ENCODE measurements at places on chromosomes 12 and 14.

- no peak for DNase-seq
These were observed 10.4 kb downstream of the MTA1 start for GRCh38 chr14:105430042-105430441.

GRCh38 chr12:54587315-54587873 lies 1.1 kb downstream of the PPP1R1A start:
- DNase-seq, result no peak

GRCh38 chr14:49908433-49908782 lies 15.5 kb downstream of the ARF6 start:
- no peak for DNase-seq

- DNase-seq, result no peak
These were observed 10.9 kb downstream of the ERG28 start for GRCh38 chr14:75649773-75650172.

DNA sequence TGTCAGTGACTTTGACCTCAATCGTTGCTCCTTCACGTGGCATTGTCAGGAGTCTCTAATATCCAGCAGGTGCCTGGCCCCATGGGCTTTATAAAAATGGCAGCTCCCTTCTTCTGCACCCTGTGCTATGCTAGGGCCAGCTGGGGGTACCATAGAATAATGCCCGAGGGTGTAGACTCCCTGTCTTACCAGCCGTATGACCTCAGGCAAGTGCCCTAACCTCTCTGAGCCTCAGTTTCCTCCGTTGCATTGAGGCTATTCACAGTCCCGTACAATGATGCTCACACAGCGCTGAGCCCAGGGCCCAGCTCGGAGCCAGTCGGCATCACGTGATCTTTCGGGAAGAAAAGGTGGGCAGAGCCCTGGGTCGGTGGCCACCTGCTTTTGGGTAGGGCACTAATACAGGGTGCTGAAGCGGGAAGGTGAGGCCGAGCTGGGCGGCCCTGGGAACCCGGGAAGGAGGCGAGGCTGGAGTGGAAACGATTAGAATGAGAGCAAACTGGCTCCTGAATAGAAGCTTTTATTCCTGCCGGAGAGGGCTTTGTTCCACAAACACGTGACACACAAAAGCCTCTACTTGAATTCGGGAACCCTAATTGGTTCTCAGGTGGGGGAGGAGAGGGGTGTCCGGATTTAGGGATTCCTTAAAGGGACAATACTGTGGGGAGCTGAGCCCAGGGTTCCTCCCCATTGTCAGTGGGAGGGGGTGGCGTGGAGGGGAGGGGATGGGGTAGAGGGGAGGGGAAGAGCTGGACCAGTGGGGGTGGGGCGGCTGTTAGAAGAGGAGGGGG lies 19.9 kb upstream of the MSI1 start:
- no peak for DNase-seq

- no peak for DNase-seq
These were observed 94.7 kb downstream of the DENND5B start for GRCh38 chr12:31496257-31496656.

DNA sequence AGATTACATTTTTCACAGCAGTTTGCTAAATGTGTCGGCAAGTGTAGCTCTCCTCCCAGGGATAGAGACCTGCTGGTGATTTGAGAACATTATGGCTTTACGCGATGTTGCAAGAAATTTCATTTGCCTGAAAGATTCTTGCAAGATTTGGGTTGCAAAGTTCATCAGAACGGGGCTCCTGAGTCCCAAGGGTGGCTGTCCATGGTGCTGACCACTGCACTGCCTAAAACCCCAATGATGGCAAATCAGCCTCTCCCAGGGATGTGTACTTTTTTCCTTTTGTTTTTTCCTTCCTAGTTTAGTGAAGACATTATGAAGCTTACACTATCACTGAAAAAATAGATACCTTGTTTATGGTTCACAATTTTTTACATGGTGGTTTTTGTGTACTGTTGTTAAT lies 85.4 kb downstream of the WSCD2 start:
- peak; percentile 81 for DNase-seq

DNA sequence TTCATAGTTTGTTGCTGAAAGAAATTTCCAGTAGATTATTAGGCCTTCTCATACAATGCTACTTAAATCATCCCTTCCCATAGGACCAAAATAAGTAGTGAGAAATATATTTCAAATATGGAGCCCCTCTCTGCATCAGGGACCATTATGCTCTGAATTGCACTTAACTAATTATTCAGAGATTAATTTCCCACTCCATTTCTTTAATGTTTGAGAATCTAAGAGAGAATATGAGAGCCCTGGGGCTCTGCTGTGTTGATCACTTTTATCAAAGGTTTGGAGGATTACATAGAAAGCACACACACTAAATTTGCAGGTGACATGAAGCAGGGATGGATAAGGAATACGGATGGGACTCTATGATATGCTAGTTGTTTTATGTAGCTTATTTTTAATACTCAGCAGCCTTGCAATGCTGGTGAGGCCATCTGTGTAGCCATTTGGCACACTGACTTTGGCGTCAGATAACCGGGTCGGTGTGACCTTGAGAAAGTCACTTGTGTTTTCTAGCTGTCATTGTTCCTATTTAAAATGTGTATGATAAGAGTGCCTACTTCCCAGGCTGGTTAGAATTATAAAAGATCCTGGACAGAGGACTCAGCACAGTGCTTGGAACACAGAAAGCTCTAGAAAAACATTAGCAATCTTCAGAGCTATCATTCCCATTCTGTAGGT lies 49.9 kb upstream of the FBXO21 start:
- no peak for DNase-seq

DNA sequence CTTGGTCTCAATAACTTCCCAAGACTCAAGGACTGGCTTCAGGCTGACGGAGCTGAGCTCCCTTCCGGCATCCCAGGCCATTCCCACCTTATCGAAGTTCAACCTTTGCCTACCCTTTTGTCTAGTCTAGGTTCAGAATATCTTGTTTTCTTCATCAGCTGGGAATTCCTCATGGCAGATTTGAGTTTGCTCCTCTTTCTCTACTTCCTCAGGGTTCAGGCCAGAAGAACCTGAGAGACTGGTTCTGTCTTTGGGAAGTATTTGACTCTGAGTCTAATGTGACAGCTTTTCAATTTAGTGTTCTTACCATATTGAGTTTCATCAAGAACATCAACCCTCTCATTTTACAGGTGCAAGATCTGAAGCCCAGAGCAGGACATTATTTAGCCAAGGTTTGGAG lies 2.1 kb downstream of the BIN2 start:
- peak; percentile 85 for DNase-seq

DNA sequence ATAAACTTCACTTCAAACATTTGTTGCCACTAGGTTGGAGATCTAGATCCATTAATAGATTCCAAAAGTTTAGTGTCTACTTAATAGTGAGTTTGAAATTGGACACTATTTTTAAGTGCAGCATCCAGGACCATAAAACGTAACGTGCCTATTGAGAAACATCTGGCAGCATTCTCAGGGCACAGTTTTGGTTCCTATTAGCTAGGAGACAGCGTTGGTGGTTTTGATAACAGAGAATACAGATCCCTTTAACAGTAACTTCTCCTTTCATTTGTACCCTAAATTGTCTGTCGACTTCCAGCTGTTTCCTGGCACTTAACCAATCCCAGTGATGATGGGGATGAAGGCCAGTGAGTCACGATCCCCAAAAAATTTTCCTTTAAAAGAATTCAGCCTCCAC lies 25.8 kb downstream of the KCNK10 start:
- no peak for DNase-seq

Data from T47D (cell line).